Tongue (tissue), 3 donors: ENCODE measurements at places on chromosomes 3 and 15. TPM values are rescaled to one million over a fixed set of nuclear protein-coding genes. Genes with fewer than 3 reads are reported as not detected.

MYZAP gene
- 3.5 TPM for total RNA-seq

CHDH gene
- 2.6 TPM for total RNA-seq

SEMA7A gene
- 5.8 TPM for total RNA-seq

GRCh38 chr3:3127432-3128010 is 781 bp downstream of the TRNT1 start:
- no peak for DNase-seq

GRCh38 chr15:50544368-50544767 is 2.1 kb downstream of the USP50 start:
- DNase-seq = no peak

DNA sequence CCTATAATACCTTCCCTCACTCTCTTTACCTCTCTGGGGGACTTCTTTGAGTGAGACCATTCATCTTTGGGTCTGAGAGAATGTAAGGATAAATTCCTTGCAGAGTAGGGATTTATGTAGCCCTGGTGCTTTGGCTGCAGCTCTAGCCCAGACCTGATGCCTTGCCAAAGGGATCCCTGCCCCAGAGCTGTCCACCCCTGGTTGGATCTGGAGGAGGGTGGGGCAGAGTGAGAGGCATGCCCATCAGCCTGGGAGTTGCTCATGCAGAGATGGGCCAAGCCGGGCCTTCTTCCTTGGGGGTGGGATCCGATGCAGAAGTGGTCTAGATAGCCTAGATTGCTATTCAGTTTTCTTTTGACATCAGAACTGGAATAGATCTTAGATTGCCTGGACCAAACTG is 31.5 kb downstream of the RTP1 start:
- DNase-seq = no peak
